ENCODE measurements at places on chromosomes 4 and X.

- DNase-seq = no peak
Measured at GRCh38 chr4:94939791-94940519, 182.2 kb downstream of the BMPR1B start.

DNA sequence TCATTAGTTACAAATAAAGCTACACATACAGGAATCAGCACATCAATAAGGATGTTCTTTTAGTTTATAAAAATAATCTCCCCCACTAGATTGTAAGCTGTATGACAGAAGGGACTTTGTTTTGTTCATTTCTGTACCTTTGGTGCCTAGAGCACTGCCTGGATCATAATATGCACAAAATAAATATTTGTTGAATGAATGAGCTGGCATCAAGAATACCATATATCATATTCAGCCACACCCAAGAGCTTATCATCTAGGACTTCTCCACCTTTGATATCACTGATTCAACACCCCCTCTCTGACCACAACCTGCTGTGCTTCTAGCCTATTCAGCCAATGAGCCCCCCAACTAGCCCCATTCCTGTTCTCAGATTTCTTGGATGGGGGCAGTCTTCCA lies 10.6 kb downstream of the SYTL4 start:
- no peak for DNase-seq

- no peak for DNase-seq
Measured at GRCh38 chr4:96347582-96347981, 507.7 kb downstream of the PDHA2 start.

GRCh38 chr4:17554568-17554967 lies 22.4 kb upstream of the LAP3 start:
- DNase-seq = no peak

GRCh38 chr4:114598191-114599121 lies at the start of gene UGT8:
TSS of gene UGT8 (plus strand) at chr4:114598807. CDS start at chr4:114622881, 24,074 bp downstream.
- DNase-seq = no peak

GRCh38 chr4:1565598-1566295 lies 118.4 kb downstream of the FAM53A start:
- DNase-seq = no peak
